Renal cortex interstitium (tissue), 15 donors: ENCODE measurements at places on chromosomes 1 and 21. TPM values are rescaled to one million over a fixed set of nuclear protein-coding genes. Genes with fewer than 3 reads are reported as not detected.

The CD101 gene
- polyA plus RNA-seq = 2.0 TPM

The LRRC39 gene
- polyA plus RNA-seq = 1.8 TPM

The MROH9 gene
- polyA plus RNA-seq = not detected

The PARS2 gene
- polyA plus RNA-seq = 11.4 TPM

The OR2T29 gene
- not detected for polyA plus RNA-seq

The PAQR6 gene
- polyA plus RNA-seq = 4.3 TPM

The USH2A gene
- polyA plus RNA-seq = 0.07 TPM

The FAM177B gene
- not detected for polyA plus RNA-seq

The CEP170 gene
- polyA plus RNA-seq = 57.4 TPM

The ZNF281 gene
- polyA plus RNA-seq = 27.6 TPM

The GJB3 gene
- 0.32 TPM for polyA plus RNA-seq

The C4BPB gene
- polyA plus RNA-seq = 0.67 TPM

The PLA2G4A gene
- 7.3 TPM for polyA plus RNA-seq

The CTSS gene
- 13.5 TPM for polyA plus RNA-seq

The IL23R gene
- 0.11 TPM for polyA plus RNA-seq

The ZNF684 gene
- polyA plus RNA-seq = 8.4 TPM

The RGS8 gene
- 0.03 TPM for polyA plus RNA-seq
